Stimulated activated CD4-positive, alpha-beta T cell treated with anti-CD3 and anti-CD28 coated beads, Interleukin-4, amount 100 ng/mL, for 4 hours (primary cell): ENCODE measurements at places on chromosomes 6 and 20.

DNA sequence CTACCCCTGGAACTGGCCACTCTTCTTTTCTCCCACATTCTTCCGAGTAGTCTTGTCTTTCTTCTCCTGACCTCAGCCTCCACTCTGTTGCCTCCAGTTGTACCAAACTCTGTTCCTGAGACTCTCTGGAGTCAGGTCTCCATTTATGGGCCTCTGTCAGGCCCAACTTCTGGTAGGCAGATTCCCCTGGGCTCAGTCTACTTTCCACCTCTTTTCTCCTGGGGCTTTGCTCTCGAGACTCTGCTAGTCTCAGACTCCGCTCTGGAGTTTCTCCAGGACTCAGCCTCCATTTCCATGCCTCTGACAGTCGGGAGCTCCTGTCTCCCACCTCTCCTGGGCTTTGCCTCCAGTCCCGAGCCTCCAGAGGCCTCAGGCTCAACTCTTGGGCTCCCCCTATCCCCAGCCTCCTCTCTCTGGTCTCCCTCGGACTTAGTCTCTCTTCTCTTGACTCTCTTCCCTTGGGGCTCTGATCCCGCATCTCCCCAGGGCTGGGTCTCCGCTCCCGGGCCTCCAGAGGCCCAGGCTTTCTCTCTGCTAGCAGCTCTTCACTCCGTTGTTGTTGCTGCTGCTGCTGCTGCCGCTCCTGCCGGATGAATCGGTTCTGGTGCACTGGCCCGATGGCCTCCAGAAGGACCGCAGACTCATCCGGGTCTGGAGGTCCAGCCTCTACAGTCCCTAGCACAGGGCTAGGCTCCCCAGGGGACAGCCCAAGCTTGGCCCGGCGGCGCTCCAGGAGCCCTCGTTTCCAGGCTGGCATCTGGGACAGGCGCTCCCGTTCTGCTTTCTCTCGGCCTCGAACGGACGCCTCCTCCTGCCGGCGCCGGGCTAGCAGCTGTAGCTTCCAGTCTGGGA, 1.1 kb downstream of the PPP1R18 start:
- DNase-seq = no peak

DNA sequence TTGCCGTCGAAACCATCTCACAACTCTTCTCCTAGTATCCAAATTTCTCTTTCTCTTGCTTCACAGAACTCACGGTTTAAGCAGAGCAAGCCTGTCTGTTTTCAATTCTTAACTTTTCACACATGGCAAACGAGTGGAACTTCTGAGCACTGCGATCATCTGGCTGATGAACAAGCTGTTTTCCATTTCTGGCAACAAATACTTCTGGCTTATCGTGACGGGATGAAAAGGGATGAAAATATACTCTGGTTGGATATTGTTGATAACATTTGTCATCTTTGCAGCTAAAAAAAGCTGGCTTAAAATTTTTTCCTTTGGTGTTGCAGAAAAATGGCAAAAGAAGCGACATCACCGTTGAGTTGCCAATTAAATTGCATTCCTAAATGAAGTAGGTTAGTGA, 515.2 kb upstream of the JARID2 start:
- DNase-seq = no peak

GRCh38 chr6:44006872-44007303, 120.4 kb downstream of the MRPL14 start:
- no peak for DNase-seq

DNA sequence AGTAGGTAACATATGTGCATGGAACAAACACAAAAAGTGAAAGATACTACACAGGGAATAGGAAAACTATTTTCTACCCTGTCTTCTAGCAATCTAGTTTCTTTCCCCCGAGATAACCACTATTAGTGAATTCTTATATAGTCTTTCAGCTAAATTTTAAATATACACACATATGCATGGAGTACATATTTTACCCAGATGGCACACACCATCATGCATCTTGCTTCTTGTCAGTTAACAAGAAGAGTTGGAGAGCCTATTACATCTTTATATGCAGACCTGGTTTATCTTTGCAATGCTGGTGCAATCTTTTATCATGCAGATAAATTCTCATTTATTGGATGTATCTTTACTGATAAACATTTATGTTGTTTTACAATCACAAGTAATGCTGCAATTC, 100.4 kb downstream of the OTOR start:
- no peak for DNase-seq

DNA sequence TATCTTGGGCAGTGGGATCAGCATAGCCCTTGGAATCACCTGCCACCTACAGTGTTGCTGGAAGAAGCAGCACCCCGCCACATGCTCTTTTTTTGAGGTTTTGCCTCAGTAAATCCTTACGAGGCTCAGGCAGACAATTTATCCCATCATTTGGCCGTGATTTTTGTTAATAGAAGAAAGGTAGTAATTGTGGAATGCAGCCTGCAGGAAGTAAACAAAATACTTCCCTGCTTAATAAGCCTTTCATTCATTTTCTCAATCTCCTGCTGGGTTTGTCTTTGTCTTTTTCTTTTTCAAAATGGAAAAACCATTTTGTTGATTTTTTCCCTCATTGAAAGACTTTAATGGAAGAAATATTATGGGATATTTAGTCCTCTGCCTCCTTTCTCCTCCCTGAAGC, 93.7 kb upstream of the CD83 start:
- DNase-seq = no peak

DNA sequence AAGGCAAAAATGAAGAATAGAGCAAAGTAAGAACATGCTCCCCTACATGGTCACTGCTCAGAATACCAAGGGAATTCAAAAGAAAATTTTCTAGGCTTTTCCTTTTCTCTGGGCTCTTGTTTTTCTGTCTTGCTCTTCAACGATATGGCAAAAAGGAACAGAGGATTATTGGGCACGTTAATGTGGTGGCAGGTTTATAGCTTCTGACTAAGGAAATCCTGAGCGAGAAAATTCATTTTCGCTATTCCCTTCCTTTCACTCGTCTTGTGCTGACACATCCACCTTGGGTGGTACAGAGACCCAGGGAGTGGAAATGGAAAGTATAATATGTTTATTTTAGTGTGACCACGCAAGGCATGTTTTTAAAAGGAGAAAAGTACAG, 132.8 kb downstream of the TRIM27 start:
- no peak for DNase-seq

DNA sequence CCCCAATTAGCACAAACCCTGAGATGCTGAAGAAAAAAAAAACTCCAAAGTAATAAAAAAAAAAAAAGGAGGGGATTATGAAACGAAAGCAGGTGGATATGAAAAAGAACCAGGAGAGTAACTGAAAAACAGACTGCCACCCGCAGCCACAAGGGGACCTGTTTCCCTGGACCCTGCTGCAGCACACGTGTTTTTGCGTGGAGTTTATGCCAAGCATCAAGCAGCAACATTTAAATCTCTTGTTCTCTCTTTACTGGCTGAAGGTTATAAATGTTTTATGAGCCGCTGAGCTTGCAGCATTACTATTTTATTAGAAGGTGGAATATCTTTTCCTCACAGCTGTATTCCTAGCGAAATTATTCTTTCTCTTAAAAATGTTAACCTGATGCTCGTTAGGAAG, 131.6 kb upstream of the OLIG3 start:
- no peak for DNase-seq

- DNase-seq = no peak
Observed at GRCh38 chr6:147708170-147708569, 199.7 kb downstream of the SAMD5 start.

DNA sequence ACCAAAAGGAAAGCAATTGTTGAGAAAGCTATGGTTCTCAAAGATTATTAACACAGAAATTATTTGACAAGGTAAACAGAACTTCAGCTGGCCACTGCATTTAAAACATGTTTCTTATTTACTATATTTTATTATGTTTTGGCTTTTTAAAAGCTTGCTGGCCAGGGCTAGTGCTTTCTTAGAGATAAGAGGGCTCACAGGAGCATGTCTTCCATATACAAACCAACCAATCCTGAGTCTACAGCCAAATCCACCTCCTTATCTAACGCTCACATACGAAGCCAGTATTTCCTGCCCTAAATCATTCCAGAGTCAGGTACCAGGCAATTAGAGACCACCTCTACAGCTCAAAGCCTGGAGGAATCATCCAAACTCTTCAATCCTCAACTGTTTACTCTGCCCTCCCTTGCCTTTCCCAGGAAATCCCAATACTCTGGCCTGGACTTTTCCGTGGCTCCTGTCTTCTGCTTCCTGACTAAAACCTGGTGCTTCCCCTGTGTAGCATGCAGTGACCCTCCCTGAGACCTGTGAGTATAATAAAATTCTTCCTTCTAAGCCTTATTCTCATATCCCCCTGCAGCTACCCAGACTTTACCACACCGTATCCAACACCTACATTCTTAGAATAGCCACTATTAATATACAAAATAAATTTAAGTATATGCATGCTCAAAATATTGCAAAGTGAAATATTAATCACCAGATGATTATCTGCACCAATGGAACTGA, 33.2 kb downstream of the RANBP9 start:
- no peak for DNase-seq

- DNase-seq = no peak
Observed at GRCh38 chr6:25503686-25504085, 148.3 kb upstream of the SCGN start.

GRCh38 chr20:7257692-7258466, 490.4 kb downstream of the BMP2 start:
- DNase-seq = no peak

GRCh38 chr20:46364670-46365486, 41.5 kb downstream of the ELMO2 start:
- no peak for DNase-seq

- no peak for DNase-seq
Observed at GRCh38 chr6:11485271-11485670, 52.3 kb upstream of the TMEM170B start.

DNA sequence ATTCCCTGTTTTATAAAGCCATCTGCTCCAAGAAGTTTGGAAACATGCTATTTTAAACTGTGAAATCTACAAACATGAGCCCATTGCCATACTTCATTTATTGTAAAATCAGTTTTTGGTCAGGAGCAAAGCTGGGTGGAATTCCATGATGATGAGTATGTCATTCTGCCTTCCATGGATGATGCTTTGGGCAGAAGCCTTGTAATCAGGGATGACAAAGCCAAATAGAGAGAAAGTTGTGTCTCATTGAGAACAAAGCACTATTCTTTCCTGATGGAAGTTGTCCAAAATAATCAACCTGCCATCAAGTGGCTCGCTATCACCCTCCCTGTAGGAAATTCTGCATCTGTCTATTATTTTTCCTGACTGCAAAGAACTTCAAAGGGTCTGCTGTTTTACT, 313.0 kb upstream of the DEFB112 start:
- no peak for DNase-seq

DNA sequence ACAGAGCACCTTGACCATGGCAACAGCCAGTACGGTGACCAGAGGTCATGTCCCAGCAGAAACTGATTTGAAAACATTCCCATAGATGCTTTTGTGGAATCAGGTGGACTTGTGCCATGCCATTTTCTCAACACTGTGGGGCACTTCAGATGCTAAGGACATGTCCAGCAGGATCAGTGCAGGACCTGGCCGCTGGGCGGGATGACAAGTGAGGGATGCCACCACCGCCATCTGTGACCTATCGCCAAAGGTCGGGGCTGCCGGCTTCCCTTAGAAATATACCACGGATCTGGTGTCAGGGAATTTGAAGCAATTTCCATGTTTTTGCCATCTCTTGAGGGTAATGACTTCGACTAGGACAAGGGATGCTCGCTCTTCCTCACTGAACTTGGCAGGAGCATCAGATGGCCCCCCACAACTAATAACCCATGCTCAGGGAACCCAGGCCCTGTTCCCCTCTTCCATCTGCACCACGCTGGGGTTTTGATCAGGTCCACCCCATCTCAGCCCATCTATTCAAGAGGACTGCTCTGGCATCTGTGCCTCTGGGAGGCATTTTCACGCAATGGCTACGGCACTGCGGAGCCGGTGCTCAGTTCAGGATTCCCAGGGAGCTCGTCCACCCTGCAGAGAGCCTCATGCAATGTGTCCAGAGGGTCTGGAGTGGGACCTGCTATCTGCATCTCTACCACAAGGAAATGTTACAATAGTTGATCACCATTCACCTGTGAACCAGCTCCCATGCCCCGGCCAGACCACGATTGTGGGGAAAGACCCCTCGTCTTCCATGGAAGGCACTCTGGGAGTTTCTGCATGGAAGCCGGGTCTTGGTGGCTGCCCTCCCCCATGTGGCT, 302.6 kb downstream of the TAF4 start:
- no peak for DNase-seq

GRCh38 chr6:114194362-114195026, 148.3 kb downstream of the HS3ST5 start:
- DNase-seq = no peak

GRCh38 chr6:25619217-25619616, 32.8 kb upstream of the SCGN start:
- no peak for DNase-seq

DNA sequence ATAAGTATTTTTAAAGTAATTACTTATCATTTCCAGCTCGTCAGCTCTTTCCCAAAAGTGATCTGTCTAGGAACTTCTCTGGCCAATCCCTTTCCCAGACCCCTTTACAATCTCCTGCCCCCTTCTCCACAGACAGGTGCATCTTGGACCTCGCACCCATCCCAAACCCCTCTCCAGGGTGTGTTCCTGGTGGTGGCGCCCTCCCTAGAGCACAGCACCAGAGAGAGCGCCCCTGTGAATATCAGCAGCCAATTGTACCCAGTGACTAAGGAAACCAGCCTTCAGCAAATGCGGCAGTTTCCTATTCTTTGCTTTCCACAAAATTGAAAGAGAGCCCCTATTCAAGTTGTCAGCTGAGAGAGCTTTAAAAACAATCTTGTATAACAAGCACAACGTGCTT, 157.7 kb downstream of the RNASET2 start:
- no peak for DNase-seq

DNA sequence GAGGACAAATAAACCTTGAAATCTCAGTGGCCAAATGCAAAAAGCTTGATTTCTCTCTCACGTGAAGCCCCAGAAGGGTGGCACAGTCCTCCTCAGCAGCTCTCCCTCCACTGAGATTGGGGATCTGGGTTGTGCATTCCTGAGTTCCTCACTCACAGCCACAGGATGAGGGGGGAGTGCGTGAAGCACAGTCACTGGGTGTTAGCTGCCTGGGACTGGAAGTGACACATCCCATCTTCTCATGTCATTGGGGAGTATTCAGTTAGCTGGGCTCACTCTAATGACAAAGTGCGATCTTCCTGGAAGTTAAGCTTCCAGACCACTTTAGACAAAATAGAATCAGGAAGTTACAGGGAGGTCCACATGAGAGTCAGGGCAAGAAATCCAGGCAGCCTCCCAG, 192.2 kb upstream of the LRFN2 start:
- no peak for DNase-seq
